Right lung (tissue), 10 donors: ENCODE measurements at places on chromosomes 3 and 15.

- no peak for DNase-seq
Measured at GRCh38 chr3:192207651-192208050, 519.7 kb downstream of the FGF12 start.

DNA sequence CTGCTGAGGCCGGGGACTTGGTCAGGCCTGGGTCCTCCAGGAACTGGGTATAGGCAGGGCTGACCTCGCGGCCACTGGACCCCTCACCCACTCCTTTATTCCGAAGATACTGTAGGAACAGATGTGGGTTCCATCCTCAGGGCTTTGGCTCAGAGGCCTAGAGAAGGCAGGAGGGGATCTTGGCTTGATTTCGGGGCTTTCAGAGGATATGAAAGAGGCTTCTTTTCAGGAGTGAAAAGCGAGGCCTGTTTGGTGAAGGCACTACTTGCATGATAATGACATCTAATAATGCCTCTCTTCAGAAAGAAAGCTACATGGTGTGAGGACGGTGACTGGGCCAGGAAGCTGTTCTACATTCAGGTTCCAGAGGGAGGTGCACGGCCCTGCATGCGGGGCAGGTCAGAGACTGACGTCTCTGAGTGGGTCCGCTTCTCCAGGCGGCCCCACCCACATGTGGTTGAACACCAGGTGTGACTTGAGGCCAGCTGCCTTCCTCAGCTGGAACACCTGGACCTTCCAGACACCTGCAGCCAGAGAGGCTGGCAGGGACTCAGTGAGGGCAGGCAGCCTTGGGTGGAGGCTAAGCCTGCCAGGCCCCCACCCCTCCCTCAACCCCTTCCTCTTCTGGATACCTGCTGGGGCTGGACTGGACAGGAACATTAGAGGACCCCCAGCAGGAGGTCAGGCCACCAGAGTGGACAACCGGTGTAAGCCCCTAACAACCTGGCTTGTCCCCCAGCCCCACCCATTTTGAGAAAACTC is 31.1 kb upstream of the HHATL start:
- no peak for DNase-seq

DNA sequence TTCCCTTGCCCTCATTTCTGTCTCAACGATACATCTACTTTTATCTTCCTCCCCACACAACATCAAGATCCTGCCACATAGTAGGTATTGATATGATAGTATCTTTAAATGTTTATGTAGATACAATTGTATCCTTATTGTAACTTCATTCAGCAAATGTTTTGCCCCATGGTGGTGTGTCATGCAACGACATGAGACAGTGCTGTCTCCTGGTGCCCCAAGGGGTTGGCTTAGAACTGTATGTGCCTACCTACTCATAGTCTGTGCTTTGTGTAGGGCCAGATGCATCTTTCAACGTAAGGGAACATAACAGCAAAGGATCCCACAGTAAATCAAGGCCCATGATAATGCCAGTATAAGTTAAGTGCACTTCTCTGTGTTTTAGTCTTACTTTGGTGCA is 2.8 kb upstream of the CD47 start:
- DNase-seq, result no peak

DNA sequence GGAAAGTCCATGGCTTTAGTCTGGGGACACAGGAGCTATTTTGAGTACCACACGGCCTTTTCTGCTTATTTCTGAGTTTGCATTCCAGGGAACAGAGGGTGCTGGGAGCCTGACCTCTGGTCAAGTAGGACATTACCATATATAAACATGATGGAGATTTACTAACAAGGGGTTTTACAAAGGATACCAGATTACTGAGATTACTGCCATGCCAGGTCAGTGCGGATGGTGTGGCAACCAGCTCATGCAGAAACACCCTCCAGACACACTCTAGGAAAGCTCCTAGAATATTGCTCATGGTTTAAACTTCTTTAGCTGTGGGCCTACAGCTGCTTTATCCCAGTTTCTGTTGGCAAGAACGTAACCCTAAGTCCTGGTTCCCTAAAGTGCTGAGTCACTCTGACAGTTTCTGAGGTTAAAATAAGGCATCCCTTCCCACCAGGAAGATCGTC is 54.3 kb upstream of the AGTR1 start:
- no peak for DNase-seq

DNA sequence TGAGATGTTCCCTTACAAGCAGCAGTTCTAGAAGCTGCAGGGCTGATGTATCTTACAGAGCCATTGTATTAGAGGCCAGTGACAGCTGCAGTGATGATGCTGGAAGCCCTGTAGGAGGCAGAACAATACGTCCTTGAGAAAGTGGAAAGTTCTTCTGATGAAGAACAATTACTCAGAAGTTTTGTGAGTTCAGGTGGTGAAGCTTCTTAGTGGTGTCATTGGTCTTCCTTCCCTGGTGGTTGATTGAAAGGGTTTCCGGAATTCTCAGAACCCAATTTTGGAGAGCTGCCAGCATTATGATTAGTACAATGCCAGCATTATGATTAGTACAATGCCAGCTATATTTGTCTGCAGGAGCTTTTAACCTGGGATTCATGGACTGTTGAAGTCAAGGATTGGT is 356.4 kb downstream of the MFSD1 start:
- DNase-seq, result no peak

DNA sequence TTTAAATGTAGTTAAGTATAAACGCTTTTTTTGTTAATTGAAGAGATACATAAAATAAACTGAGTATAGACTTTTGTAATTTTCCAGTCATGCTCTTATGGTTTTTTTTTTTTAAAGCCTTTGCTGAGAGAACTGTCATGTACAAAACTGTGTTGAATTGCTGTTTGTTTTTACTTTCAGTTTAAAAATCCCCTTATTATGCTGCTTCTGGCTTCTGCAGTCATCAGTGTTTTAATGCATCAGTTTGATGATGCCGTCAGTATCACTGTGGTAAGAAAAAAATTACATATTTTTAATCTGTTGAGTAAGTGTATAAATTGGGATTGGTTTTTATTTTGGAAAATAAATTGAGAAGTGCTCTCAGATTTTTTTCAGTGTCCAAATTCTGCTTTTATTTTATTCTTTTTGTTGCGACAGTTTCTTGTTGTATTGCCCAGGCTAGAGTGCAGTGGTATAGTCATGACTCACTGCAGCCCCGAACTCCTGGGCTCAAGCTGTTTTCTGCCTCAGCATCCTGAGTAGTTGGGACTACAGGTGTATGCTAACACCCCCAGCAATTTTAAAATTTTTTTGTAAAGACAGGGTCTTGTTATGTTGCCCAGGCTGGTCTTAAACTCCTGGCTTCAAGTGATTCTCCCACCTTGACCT is 40.7 kb downstream of the ATP2C1 start:
- no peak for DNase-seq

DNA sequence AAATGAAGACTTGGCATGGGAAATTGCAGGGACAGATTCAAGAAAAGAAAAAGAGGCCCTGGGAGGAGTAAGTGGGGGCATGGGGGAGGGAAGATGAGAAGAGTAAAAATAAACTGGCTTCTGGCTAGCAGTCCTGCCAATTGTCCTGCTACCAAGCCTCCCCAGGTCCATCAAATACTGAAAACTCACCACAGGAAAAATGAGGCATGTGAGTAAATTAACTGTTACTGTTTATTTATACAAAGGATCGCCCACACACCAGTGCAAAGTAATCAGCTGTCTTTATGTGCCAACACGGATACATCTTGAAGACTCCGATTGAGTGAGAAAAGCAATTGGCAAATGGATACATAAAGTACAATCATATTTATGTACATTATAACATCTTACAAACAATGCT is 10.7 kb upstream of the KLHL25 start:
- DNase-seq, result no peak

DNA sequence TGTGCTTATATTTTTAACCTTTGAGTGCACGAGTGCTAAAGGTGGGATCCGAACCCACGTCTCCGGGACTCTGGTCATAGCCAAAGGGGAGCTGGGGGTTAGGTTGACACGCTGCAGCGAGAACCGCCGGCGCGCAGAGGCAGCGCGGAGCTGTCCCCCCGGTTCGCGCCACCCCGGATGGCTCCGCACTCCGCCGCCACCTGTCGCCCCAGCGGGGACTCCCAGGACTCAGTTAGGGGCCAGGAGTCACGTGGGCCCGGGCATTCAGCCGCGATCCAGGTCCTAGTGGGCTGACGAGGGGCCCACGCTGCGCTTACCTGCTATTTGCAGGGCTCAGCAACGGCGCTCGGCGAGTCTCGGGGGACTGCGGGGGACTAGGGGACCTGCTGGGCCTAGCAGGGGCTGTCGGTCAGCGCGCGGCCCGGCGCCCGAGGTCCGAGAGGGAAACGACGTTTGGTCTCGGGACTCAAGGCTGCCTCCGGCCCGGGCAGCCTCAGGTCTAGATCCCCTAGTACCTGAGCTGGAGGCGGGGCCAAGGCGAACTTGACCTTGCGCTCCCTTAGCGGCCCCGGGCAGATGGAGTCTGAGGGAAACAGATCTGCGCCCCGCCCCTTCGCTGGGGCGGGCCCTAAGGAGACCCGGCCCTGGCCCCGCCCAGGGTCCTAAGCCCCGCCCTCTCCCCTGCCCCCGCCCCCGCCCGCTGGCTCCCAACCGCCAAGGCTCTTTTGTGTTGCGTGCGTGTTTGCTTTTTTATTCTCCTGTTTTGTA is at the start of gene NMNAT3:
TSS of gene NMNAT3 (minus strand) at position 585 of the 768 bp plus-strand sequence. CDS start 50,248 bp downstream, outside the sequence.
- peak; percentile 72 for DNase-seq

GRCh38 chr15:65409036-65409631 is 13.6 kb downstream of the IGDCC4 start:
- DNase-seq, result no peak

- no peak for DNase-seq
Measured at GRCh38 chr3:179809639-179810038, 156.8 kb downstream of the USP13 start.

DNA sequence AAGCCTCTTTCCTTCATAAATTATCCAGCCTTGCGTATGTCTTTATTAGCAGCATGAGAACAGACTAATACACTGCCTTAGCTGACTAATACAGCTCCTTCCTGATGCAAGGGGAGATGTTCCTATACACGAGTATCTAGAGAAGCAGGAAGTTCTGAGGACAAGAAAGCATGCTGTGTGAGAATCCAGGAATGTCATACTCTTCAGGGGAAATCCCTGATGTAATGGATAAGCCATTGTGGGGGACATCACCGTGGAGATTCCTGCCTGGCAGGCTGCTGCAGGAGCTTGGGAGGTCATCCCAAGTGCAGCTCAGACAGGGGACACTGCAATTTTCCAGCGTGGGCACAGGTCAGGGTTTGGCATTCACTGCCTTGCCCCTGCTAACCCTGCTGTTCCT is 476.9 kb downstream of the NR2F2 start:
- DNase-seq, result no peak
